ENCODE measurements at places on chromosomes 6 and 20.

GRCh38 chr20:5085380-5085779, 34.4 kb downstream of the PCNA start:
- no peak for DNase-seq

GRCh38 chr6:42978487-42978838, 518 bp downstream of the PEX6 start:
- DNase-seq = peak; percentile 46

DNA sequence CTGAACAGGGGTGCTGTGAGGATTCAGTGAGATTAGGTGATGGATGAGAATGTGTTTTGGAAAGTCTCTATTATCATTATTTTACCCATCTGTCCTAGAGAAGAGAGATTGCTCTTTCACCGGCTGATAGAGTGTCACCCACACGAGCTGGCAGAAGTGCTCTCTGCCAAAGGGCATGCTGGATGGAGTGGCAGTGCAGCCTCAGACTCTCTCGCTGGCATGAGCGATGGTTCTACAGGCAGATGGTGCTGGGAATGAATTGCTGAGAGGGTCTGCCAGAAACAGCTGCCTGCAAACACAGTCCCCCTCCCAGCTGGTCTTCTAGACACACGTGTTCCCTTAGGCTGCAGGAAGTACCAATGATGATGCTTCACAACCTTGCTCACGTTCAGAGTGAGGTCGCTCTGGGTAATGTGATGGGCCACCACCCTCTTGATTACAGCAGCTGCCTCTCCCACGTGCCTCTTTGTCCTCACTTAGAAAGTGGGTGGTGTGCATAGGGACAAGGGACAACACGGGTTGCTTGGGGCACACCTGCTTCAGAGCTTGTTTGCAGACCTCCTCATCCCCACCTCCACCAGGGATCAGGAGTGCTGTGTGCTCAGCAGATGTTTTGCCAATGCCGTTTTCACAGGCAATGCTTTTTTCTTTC, 84.7 kb downstream of the FOXA2 start:
- DNase-seq = no peak

GRCh38 chr6:15462717-15463525, 199.9 kb downstream of the DTNBP1 start:
- DNase-seq = no peak

GRCh38 chr6:113631666-113632065, 225.5 kb upstream of the MARCKS start:
- no peak for DNase-seq

GRCh38 chr6:147180926-147181325, 23.3 kb upstream of the STXBP5 start:
- no peak for DNase-seq

DNA sequence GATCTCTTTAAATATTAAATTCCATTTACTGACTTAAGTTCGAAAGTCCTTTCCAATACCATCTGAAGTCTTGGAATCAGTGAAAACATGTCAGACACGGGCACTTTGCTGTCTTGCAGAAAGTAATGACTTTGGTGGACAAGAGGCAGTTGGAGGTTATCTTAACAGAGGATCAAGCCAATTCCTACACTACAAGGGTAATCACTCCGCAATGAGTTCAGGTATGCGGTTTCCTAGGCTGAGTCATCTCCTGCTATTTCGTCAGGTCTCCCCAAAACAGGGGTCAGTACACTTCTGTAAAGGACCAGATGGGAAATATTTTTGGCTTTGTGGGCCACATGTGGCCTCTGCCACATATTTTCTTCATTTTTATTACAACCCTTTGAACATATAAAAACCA, 656.6 kb downstream of the KIF16B start:
- DNase-seq = no peak

DNA sequence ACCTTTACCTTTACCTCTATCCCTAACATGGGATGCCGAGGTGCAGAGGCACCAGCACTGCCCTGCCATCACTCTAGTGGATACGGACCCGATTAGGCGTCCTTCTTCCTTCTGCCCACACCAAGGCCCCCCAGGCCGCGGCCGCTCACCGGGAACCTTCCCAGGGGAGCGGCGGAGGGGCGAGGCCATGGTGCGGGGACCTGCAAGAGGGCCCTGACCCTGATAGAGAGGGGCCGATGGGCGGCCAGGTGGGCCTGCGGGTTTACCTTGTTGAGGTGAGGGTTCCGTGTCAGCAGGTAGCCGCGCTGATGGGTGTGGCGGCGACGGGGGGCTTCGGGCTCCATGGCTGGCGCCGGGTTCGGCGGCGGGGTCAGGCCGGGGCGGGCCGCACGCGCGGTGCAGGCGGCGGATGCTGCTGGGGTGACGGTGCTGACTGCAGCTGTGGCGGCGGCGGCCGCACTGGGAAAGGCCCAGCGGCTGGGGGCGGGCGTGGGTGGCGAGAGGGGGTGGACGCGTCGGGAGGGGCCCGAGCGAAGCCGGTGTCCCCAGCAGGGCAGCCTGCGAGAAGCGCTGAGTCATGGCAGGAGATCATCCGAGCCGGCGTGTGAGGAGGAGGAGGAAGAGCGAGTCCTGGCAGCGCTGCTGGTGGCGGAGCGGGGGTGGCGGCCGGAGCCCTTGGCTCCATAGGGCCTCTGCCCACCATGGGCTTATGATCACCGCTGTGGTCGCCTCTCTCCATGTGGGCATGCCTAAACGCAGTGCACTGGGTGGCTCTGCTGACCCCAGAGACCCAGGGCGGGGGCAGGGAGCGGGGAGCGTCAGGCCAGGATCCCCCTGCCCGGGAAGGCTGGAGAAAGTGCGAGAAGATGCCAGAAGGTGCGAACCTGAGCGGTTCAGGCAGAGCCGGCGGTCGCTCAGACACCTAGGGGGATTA, at the start of gene ME1:
Gene ME1 (minus strand): TSS at position 441 of the 934 bp plus-strand sequence. CDS start 97 bp downstream, at position 344.
- DNase-seq = peak; percentile 40

- DNase-seq = no peak
Observed at GRCh38 chr6:133169901-133170300, 71.3 kb upstream of the EYA4 start.

DNA sequence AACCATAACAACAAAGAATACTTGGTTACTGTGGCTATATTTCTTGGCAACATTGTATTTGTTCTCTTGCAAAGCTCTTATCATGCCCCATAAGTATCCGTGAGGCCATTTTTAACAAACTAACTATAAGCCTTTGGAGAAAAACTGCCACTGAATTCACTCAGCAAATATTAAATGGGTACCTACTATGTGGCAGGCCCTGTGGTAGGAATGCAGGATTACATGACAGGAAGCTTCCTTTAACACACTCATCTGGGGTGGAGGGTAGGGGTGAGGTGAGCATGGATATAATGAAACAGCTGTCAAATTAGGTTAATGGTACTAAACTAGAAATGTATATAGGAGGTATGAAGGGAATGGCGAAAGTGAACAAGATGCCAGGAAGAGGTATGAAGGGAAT, 504.8 kb downstream of the MEI4 start:
- no peak for DNase-seq

GRCh38 chr6:13767121-13767808, 47.1 kb downstream of the MCUR1 start:
- peak; percentile 38 for DNase-seq

DNA sequence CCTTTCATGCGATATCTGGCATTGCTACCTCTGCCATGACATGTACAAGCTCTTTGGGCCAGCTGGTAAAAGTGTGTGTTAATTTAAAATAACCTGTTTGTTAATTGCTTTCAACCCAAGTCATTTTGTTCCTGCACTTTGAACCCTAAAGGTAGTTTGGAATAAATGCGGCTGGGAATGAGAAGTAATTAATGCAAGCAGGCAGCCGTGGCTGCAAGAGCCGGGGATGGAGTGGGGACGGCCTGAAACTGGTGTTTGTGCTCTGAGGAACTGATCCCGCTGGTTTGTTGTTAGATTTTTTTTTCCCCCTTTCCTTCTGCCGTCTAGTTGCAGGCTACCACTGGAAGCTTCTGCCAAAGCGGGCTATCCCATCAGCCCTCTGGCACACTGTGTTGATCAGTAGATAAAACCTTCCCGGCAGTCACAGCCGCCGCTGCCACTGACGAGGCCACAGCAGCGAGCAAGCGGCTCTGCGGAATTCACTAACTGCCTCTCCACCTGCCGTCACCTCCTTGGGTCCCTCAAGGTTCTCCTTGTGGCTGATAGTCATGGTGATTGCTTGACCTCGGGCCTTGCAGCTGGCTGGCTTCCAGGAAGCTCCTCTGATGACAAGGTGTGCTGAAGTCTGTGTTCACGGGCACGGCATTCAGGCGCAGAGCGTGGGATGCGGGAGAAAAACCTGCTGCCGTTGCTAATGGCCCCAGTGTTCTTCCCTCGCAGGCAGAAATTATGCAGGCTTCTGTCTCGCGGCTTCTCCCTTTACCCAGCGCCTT, 315.9 kb downstream of the TFAP2A start:
- DNase-seq = no peak

GRCh38 chr20:10297684-10298240, 79.1 kb downstream of the SNAP25 start:
- no peak for DNase-seq

GRCh38 chr6:169859978-169860703, 108.7 kb downstream of the ERMARD start:
- DNase-seq = no peak

- no peak for DNase-seq
Observed at GRCh38 chr6:53428886-53429285, 80.1 kb upstream of the ELOVL5 start.

- DNase-seq = no peak
Observed at GRCh38 chr6:16166871-16167608, 38.2 kb downstream of the MYLIP start.

GRCh38 chr6:1255636-1256365, 56.1 kb upstream of the FOXQ1 start:
- DNase-seq = no peak

GRCh38 chr6:49506569-49507111, 6.9 kb downstream of the GLYATL3 start:
- no peak for DNase-seq

- no peak for DNase-seq
Observed at GRCh38 chr6:113828984-113829695, 28.0 kb upstream of the MARCKS start.

DNA sequence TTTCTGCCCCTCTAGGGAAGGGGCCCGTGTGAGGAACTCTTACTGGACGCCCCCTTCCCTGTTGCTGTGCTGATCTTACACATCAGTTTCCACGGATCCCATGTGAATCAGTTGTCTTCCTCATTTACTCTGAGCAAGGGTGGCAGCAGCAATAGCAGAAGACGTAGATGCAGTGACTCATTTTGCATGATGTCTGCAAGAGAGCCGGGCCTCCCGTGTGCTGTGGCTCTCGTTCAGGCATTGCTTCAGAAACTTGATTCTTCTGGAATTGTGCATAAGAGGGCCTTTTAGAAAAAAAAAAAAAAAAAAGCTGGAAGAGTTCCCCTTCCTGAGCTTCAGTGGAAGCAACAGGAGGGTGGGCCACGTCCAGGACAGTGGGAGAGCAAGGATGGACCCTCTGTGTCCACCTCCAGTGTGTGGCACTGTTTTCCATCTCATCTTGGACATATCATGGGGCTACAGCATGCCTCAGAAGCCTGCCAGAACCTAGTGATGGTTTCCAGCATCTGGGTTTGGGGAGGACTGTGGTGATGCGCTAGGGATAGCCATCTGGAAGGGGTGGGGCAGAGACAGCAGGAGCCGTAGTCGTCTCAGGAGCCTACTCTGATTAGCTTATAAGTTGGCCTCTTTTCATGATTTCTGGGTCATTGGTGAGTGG, 62.1 kb downstream of the FOXO3 start:
- DNase-seq = no peak

DNA sequence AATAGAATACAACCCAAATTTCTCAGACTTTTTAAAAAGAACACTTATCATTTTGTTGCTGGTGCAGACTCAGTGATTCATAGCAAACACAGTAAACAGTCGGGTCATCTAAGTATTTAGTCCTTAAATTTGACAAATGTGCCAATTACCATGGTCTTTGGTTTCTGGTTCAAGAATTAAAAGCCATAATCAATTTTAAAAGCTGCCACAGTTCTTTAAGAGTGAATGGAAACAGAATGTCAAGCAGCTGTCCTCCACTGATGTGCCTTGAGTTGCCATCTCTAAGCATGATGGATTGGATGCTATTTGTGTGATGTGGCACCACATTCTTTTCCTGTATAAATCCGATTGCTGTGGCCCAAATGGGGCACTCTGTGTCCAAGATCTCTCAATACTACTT, 67.2 kb upstream of the MLIP start:
- no peak for DNase-seq

- no peak for DNase-seq
Observed at GRCh38 chr6:105210932-105211531, 31.2 kb upstream of the POPDC3 start.

DNA sequence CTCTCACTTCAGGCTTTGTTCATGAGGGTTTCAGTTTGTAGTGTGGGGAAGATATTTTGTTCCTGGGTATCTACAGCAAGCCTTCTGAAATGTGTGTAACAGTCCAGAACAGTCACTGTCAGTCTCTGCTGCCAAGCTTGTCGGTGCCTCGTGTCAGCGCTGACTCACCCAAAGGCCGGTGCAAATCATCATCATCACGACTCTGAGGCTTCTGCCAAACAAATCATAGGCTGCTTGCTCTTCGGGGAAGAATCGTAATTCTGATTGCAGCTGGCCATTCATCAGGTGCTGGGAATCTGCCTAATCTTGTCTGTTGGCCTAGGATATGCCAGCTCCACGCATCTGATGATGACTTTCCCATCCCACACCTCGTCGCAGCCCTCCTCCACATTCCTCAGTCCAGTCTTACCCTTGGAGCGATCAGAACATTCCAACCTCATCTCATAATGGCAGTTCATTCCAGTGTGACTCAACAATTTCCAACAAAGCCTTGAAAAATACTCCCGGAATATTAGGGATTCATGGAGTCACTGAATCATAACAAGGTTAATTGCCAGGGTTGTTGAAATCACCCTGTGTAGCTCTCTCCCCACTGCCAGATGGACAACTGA, 40.9 kb downstream of the ALDH8A1 start:
- peak; percentile 18 for DNase-seq

DNA sequence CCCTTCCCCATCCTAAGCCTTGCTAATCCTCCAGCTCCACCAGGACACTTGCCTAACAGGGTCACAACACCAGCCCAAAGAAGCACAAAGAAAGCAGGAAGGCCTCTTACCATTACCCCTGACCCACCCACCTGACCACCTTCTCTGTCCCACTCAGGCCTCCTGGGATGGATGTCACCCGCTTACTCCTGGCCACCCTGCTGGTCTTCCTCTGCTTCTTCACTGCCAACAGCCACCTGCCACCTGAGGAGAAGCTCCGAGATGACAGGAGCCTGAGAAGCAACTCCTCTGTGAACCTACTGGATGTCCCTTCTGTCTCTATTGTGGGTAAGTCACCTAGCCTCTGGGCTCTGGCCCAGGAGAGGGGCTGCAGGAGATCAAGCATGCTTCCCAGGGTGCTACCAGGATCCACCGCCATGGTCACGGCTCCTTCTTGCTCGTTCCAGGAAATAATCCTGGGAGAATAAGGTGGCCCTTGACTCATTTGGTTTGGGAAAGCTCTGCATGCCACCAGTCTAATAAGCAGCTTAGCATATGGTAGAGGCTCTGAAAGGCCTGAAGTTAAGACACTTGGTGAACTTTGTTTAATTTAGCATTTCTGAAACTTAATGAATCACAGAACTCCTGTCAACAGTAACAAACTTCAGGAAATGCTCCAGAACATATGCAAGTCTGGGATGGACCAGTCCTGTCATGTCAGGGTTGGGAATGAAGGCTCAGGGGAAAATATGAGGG, 19.2 kb downstream of the ASIP start:
- no peak for DNase-seq
